CD4-positive, alpha-beta T cell treated with Interleukin-2 at 100 ng/mL for 4 hours (primary cell): ENCODE measurements at places on chromosomes 12 and 14.

DNA sequence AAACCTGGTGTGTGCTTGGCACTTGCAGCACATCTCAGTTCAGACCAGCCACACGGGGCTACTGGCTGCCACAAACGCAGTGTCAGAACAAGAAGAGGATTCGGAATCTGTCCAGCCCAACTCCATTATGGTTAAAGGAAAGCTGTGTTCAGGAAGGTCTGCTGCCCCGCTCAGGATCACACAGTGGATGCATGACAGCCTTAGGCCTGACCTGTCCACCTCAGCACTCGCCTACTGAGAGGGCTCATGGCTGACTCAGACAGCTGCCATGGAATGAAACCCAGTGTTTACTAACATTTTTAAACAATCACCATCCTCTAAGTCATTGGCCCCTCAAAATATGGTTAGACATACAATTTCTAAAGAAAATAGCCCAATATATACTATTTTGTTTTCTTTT is 5.6 kb upstream of the NIN start:
- DNase-seq: no peak

DNA sequence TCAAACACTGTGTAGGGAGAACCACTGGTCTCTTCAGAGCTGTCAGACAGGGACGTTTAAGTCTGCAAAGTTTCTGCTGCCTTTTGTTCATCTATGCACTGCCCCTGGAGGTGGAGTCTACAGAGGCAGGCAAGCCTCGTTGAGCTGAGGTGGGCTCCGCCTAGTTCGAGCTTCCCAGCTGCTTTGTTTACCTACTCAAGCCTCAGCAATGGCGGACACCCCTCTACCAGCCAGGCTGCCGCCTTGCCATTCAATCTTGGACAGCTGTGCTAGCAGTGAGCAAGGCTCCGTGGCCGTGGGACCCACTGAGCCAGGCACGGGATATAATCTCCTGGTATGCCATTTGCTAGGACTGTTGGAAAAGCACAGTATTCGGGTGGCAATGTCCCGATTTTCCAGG is 24.6 kb upstream of the YBX3 start:
- DNase-seq: no peak

DNA sequence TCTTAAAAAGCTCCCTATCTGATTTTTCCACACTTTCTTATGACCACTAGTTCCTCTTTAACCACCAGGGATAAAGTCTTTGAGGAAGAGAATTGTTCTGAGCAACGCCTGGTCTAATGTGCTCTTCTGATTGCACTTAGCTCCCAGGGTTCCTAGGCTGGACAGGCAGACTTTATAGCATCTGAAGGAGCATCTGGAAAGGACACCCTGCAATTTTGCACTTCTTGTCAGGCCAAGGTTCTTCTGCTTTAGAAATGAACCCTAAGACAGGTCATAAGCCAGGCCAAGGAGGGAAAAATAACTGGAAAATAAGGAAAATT is 126.3 kb downstream of the KTN1 start:
- no peak for DNase-seq

DNA sequence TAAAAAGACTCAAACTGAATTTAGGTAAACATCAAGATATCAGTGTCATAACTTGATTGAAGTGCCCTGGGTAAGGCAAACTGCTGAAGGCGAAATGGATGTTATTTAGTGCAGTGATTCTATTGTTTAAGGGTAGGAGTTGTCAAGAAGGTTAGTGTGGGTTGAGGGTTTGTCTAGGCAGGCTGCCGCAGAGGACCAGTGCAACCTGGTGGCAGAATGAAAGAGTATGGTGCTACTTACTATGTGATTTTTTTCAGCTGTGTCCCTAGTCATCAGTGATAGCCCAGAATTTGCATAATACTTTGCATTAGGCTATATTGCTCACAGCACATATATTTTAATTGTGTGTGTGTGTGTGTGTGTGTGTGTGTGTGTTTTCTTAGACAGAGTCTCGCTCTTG is 1127.0 kb downstream of the GALC start:
- no peak for DNase-seq

DNA sequence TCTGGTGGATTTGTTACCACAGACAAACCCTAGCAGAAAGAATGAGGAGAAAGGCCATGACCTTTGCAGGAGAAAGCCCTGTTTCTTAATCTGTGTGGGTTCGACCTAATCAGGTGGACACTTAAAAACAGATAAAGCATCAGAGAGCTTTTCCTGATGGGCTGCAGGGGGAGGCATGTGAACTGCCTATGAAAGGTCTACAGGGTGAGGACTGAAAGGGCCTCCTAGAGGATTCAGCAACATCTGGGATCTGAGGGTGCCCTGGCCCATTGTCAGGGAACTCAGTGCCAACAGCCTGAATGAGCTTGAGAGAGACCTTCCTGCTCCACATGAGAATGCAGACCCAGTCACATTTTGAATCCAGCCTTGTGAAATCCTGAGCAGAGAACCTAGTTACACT is 178.8 kb upstream of the DDHD1 start:
- no peak for DNase-seq

DNA sequence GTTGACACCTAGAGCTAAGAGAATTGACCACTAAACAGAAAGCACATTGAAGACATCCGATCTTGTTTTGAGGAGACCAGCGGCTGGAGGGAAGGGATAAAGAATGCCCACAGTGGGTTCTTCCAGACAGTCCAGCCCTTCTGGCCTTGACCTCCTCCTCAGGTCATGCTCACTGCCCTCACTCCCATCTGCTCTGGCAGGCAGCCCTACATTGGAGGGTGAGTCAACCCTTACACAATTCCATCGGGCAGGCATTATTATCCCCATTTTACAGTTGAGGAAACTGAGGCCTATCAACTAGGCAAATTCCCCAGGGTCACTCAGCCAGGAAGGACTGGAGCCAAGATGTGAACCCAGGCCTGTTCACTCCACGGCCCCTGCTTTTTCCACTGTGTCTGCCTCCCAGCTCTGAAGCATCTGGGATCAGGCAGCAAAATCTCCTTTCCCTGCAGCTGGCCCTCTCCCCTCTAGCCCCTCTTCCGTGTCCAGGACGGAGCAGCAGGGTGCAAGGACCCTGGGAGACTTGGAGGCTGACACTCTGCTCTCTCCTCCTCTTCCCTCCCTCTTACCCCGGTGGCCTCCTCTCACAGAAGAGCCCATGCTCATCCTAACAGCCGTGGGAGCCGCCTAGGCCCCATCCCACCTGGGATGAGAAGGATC is 5.3 kb downstream of the SCNN1A start:
- no peak for DNase-seq
